HTR-8/SVneo (cell line): ENCODE measurements at places on chromosomes 16 and 17.

DNA sequence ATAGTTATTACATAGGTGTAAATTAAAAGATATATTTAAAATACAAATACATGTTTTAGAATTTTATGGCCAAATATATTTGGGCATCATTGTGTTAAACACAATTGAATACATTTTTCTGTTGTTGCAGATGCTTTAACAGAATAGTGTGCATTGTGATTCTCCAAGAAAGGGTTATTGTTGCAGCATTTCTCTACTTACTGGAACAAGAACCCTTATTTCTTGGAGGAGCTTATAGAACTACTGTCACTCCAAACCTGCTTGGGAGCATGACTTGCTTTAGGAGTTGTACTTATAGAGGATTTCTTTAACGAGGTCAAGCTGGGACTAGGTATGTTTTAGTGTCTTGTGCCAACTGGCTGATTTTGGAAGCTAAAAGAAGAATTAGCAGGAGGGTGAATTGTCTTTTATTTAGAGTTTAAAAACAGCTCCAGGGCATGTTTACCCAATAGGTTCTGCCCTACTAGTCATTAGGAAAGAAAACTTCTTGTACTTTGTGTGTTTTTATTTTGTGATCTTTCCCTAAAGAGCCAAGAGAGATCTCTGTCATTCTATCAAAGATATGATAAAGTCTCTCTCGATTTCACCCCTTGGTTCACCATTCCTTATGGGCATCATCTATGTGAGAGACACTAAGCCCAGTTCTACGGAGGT is 279.8 kb upstream of the SALL1 start:
- no peak for DNase-seq

DNA sequence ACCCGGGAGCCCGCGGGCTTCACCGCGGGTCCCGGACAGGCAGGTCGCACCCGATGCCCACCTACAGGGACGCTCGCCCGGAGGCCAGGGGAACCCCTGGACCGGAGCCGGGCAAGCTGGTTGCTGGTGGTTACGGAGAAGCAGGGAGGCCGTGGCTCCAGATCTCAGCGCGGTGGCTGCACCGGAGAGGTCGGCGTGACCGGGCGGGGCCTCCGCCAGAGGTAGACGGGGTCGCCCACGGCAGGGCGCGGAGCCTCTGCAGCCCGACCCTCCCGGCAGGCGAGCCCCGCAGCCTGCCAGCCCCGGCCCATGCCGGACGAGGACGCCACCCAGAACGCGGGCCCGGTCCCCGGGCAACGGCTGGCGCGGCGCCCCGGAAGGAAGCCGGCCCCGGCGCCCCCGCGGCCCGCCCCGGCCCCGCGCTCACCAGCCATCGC is 341 bp downstream of the PCYT2 start:
- no peak for DNase-seq

DNA sequence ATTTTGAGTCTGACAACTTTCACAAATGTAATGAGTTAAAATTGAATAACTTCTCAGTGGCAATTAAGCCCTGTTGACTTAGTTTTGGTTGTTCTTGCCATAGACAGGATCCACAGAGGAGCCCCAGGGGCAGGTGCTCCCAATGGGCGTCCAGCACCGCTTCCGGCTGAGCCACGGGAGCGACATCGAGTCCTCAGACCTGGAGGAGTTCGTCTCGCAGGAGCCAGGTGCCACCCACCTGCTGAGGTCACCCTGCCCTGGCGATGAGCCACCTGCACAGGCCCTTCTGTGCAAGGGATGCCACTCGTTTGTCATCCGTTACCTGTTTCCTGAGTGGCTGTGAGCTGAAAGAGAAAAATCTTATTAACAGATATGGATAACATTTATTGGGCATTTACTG is 10.7 kb downstream of the CCDC40 start:
- DNase-seq = no peak

GRCh38 chr17:6782244-6782643 is 6.2 kb downstream of the FBXO39 start:
- no peak for DNase-seq

- no peak for DNase-seq
Observed at GRCh38 chr17:3754458-3755334, 31.0 kb downstream of the HASPIN start.
